ENCODE measurements at places on chromosomes 7 and 10.

DNA sequence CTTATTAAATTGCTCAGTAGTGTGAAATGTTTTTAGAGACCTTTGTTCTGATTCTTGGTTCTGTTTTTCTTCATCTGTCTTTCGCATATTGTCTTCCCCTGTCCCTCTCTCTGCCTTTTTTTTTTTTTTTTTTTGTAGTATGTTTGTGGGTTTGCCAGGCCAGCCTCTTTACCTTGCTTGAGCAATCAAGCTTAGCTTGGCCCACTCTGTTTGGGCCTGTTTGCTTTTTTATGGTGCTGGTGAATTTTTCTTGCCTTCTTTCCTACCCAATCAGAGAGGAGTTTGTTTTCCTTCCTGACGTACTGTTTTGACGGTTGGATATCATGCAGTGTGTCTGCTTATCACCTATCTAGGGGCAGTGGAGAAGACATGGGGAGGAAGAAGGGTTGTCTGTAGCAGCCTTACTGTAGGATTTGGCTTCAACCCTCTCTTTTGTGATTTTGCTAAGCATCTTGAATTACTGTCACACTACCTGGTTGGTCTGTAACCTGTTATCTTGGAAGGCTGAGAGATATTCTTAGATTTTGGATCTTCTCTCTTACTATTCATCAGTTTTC, 64.0 kb downstream of the BBS9 start:
- DNase-seq, result no peak

- no peak for DNase-seq
Measured at GRCh38 chr10:128029731-128030369, 96.4 kb downstream of the MKI67 start.

- no peak for DNase-seq
Measured at GRCh38 chr7:105016709-105017656, 3.0 kb downstream of the KMT2E start.

GRCh38 chr7:102991540-102992214, 78.9 kb downstream of the LRRC17 start:
- DNase-seq, result peak; percentile 81

DNA sequence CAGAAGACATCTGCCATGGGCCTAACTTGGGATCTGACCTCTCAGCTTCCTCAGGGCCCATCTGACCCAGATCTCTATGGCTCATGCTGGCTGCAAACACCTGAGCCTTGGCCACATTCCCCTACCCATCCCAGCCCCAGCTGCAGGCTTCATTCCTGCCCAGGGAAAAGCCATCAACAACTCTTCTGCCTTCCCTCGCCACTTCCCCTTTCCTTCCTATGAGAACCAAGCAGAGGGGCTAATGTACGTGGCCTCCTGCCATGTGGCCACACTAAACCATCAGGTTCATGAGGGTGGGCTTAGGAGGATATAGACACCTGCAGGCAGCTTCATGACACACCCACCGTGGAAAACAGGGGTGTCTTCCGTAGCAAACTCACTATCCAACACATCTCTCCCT, 312.2 kb downstream of the GALNT17 start:
- no peak for DNase-seq

DNA sequence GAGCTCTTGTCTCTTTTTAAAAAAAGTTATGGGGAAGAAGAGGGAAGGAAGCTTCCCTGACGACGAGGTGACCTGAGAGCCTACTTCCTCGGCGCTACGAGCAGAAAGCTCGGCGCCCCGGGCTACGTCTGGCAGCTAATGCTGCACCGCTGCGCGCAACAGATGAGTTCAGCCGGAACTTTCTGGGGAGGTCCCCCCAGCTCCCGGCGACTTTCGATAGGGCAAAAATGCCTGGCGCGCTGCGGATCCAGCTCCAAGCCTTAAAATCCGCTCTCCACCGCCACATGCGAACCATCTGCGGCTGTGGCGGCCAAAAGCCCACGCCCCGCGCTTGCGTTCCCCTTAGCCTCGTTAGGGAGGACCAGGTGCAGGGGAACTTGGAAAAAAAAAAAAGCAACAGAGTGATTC, 621 bp downstream of the P4HA1 start:
- peak; percentile 74 for DNase-seq

DNA sequence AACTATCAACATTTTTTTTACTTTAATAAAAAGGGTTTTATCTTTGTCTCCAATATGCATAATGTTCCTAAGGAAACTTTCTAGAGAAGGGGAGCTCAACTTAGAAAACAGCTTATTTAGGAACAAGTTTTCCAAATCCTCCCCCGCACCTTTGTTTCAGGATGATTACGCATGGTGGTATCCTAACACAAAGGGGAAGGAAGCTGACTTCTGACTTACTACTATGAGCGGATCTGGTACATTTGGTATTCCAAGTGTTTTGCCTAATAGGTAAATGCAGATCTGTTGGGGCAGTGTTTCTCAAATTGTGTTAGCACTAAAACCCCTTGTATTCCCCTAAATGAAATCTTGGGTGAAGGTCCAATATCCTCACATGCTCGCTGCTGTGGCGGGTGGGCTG, 229.3 kb upstream of the KLF14 start:
- DNase-seq, result no peak

DNA sequence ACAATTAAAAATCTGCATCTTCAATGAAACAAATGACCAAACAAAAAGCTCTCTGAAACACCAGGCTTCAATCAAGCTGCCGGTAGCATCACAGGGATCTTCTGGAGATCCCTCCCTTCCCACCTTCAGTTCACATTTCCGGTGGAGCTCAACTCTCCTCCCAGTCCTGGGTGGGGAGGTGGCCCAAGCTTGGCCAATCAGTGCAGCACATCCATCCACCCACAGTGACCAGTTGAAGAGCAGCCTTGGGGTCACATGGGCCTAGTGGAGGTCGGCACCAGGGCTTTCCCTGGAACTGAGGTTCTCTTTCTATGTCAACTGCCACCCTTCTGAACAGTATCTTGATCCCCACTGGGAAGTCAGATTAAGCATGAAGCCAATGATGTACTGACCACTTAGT, 620.1 kb upstream of the MGMT start:
- no peak for DNase-seq

GRCh38 chr10:80194373-80195045, 10.8 kb downstream of the ANXA11 start:
- DNase-seq, result no peak

DNA sequence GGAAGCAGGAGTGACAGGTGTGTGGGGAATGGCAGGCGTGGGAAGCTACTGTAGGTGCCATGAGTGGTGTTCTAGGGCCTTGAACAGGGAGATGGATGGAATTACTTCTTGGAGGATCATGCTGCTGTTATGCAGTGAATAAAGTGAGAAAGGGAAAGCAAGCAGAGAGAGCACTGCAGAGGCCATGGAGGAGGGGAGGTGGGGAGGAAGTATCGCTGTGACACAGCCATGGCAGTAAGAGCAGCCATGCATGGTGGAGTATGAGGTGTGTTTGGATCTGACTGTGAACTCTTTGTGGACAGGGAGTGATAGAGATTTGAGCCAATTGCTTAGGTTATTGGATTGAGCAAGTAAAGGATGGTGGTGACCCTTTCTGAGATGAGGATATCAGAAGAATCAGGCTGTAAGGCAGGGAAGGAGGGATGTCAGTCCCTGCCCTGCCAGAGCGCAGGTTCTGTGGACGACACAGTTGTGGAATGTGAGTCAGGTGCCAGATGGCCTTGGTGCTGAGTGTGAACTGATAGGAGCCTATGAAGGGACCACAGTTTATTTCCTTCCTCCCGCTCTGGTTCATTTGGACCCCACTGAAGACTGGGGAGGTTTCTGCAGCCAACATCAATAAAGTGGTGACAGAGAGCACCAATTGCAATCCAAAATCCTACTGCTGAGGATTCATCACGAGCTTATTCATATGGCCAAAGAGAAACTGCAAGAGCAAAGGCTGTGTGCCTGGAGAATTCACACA, 105.5 kb upstream of the TMEM72 start:
- DNase-seq, result no peak

DNA sequence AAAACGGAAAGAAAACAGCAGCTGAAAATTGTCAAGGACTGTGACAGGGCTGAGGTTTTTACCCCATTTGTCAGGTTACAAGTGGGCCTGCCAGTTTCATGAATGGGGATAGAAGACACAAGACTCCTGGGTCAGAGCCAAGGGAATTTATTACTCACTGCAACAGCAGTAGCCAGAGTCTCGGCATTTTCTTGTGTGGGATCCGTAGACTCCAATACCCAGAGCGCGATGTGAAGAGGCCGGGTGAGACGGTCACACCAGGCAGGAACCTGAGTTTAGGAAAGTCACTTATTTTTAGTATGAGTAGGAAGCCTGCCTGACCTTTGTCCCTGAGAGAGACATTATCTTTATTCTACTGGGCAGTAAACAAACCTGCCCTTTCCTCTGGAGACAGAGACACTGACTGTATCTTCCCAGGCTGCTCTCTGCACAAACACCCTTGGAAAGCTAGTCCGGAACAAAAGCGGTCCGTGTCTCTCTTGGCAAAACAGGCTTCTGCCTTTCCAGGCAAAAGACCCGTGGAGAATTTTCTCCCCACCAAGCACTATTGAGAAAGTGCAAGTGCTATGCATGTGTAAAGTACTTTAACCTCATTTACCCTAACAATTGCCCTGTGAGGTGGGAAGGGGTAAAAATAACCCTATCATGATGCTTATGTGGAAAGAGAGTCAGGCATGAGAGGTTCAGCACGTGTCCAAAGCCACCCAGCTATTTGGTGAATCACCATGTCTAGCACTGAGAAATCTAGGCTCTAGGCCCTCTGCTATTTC, 58.4 kb downstream of the JCAD start:
- DNase-seq, result peak; percentile 55

- DNase-seq, result no peak
Measured at GRCh38 chr10:67917169-67917568, 32.7 kb downstream of the SIRT1 start.

GRCh38 chr10:24897326-24897926, 55.0 kb downstream of the PRTFDC1 start:
- peak; percentile 18 for DNase-seq

DNA sequence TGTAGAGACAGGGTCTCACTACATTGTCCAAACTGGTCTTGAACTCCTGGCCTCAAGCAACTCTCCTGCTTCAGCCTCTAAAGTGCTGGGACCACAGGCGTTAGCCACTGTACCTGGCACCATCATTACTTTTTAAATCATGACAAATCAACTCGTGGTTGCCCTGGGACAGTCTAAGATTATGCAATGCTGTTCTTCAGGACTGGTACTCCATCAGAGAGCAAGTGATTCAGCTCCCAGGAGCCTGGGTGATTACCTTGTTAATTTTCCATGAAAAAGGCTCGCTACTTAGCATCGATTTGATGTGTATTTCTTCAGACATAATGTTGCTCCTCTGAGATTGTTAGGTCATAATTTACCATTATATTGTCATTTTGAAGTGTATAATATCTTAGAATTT, 158.9 kb upstream of the STEAP4 start:
- DNase-seq, result no peak

GRCh38 chr10:80502621-80503583, 34.8 kb upstream of the SH2D4B start:
- no peak for DNase-seq

- DNase-seq, result no peak
Measured at GRCh38 chr10:122468307-122468925, 7.1 kb downstream of the HTRA1 start.

- no peak for DNase-seq
Measured at GRCh38 chr7:84722734-84723133, 464.1 kb downstream of the SEMA3D start.

DNA sequence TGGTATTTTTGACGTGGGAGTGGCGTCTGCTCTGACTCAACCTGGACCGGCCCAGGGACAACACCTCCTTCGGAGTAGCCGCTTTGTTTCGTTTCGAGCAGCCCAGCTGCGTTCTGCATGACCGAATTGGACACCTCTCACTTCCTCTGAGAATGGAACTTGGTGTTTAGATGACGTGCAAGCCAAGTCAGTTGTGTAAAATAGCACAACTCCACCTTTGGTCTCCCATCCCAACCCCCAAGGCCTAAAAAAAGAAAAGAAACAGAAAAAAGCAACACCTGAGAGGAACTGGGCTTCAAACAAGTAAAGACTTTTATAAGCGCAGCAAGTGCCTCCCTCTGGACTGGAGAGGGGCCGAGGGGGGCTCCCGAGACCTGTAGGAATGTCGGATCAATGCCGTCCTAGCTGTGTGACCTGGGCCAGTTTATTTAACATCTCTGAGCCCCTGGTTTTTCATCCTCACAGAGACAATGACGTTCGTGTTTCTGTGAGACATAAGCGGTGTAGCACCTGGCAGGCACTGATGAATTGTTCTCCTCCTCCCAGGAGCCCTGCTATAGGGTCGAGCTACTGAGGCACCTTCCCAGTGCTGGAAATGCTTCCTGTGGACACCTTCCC, 52.0 kb upstream of the SMNDC1 start:
- no peak for DNase-seq

- no peak for DNase-seq
Measured at GRCh38 chr10:101724446-101724845, 29.5 kb upstream of the FBXW4 start.

- no peak for DNase-seq
Measured at GRCh38 chr10:107577221-107577620, 412.7 kb upstream of the SORCS1 start.

DNA sequence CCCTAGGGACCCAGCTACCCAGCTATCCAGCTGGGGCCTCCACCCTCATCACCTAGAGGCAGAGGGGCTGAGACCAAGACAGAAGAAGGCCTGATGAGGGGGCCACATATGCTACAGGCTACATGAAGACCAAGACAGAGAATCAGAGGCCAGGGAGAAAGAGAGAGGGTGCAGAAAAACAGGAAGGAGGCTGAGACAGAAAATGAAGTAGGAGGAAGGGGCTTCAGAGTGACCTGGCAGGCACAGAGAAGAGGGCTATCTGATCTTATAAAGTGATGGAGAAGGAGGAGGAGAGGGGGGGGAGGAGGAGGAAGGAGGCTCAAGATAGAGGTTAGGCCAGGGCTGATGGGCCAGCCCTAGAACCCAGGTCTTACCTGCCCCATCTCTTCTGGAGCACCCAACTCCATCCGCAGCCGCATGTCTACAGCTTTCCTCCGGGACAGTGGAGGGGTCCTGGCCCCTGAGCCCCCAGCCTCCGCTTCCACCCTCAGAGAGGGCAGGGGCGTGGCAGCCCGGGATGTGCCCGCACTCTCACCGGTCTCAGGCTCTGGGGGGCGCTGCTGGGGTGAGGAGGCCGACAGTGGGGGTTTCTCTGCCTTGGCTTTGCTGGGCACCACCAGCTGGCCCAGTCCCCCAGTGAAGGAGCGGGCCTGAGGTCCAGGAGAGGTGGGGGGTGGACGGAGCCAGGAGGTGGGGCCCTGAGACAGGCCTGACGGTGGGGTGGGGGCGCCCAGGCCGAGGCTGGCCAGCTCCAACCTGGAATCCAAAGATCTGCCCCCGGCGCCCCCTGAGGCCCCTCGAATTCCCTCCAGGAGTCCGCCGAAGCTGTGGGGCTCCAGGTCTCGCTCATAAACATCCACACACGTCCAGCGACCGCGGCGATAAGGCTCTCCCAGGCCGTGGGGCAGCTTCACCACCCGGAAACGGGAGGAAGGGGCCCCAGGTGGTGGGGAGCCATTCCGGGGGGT, 1.8 kb downstream of the TSC22D4 start:
- DNase-seq, result no peak

DNA sequence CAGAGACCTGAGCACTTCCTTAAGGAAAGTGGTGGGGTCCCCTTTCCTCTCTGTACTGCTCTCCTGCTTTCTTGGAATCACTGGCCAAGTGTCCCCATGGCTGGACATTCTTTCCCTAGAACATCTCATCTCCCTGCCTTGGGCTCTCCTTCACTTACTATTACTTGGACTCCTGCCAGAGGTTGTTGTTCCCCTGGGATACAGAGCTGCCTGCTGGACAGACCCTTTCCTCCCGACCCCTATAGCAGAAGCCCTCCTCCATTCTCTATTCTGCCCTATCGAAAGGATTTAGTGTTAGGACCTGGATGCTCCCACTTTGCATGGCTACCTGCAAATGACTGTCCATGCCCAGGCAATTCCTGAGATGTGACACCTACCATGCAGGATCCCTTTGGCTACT, 164.3 kb upstream of the PODXL start:
- no peak for DNase-seq
